ENCODE measurements at places on chromosomes 12 and 14.

DNA sequence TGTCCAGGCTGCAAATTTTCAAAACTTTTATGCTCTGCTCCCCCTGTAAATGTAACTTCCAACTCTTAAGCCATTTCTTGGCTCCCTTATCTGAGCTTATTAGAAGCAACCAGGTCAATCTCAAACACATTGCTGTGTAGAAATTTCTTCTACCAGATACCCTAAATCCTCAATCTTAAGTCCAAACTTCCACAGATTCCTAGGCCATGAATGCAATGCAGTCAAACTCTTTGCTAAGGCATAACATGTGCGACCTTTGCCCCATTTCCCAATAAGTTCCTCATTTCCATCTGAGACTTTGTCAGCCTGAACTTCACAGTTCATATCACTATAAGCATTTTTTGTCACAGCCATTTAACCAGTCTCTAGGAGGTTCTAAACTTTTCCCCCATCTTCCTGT, 64.5 kb downstream of the TMTC3 start:
- no peak for DNase-seq

GRCh38 chr12:25797386-25797785, 161.1 kb upstream of the RASSF8 start:
- DNase-seq, result no peak

DNA sequence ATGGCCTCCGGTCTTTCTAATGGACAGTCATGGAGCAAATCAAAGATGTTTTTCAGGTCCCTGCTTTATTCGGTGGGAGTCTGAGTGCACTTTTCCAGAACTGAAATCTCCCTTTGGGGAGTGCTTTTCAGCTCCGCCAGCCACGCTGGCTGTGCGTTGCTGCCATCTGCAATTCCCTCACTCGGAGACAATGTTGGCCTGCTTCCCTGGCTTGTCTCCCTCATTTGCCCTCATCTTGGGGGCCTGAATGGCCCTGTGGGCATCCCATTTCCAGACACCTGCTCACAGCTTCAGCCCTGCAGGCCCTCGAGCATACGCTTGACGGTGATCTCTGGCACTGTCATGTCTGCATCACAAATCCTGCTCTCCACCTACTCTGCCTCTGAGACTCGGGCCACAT, 103.8 kb downstream of the CCDC92 start:
- no peak for DNase-seq

- no peak for DNase-seq
These were observed 237.1 kb downstream of the ACSS3 start for GRCh38 chr12:81314903-81315531.

DNA sequence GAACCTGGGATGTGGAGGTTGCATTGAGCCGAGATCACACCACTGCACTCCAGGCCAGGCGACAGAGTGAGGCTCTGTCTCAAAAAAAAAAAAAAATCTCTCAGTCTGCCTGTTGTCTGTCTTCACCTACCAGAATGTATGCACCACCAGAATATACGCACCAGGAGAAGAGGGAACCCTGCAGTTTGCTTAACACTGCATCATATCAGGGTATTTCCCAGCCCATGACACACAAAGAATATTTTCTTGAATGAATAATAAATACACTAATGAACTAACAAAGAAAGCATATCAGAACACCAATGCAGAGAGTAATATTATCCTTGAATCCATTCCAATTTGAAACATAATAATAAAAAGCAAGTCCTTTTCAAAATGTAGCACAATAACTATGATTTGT, 44.2 kb upstream of the FOXN3 start:
- DNase-seq, result no peak

DNA sequence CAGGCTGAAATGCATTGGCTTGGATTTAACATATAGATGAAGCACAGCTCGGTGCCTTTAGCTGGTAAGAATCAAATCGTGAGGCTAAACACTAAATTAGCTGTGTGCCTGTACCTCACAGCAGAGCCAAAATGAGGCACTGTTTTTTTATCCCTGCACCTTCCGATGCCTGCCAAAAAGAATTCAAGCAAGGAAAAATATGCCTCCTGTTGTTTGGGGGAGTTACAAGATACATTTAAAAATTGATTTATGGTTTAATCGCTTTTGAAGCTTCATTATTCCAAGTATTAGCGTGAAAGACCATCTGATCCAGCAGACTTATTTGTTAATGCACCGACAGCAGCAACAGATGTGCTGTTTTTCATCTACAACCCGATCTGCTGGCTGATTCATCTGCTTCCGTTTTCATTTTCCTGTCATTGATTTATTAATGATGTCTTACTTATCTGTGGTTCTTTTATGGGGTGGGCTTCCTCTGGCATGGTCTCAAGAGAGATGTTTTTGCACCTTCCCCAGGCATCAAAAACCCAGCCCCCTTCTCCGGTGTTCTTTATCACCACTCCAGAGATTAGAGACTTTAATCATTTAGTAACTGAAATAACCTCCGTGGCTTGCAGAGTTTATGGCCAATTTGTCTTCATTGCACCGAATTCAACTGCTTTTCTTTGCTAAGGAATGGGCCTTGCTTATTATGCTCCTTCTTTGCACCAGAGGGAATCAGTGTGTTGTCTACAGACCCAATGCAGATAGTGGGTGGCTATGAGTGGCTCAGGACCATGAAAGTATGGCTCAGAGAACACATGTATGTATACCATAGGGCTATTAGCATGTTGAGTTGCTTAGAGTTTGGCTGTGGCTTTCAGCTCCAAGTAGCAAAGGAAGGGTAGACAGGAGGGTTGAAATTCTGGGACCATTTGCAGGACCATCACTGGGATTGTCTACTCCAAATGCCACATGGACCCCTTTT, 166.8 kb upstream of the TMEM260 start:
- no peak for DNase-seq

DNA sequence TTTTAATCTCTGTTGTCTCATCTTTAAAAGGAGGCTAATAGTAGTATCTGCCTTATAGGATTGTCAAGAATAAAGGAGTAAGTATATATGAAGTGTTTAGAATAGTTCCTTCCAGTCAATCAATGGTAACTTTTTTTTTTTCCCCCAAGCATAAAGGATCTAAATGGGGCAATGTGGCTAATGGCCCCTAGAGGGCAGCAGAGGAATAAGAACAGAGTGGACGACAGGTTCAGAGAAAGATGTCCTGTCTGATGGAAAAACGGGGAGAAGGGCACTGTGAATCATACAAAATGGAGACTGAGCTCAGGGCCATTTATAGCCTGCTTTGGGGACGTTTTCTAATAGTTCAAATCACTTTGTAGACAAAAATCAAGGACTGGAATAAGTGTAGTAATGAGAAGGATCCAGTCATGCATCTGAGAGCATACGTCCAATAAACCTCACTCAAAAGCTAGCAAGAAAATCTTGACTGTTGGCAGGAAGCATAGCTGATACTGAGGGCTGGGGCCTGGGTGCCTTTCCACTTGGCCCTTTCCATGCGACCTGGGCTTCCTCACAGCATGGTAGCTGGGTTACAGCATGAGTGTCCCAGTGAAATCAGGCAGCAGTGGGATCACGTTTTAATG, 51.3 kb downstream of the IFNG-AS1 start:
- DNase-seq, result no peak

- DNase-seq, result no peak
These were observed 1470.7 kb downstream of the AACS start for GRCh38 chr12:126535971-126536370.

GRCh38 chr12:7099290-7099996, 7.2 kb upstream of the C1R start:
- no peak for DNase-seq

DNA sequence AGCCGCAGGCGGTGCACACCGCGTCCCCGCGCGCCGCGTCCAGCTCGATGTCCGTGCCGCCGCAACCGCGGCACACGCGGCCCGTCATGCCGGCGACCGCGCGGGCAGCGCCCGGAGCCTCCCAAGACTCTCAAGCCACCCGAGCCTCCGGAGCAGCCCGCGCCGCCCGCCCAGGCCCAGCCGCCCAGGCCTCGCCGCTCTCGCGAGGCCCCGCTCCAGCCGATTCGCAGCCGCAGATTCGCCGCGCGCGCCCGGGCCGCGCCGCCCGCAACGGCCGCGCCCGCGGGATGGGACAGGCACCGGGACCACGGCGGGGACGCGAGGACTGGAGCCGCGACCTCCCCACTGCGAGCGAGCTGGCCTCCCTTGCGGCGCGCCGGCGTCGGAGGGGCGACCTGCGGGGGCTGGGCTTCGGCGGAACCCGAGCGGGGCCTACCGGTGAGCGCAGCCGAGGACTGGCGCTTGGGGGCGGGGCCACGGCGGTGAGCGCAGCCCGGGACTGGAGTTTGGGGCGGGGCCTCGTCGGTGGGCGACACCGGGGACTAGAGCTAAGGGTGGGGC, at the start of gene BRF1:
Gene BRF1, minus strand, starts transcription at position 460 of the 561 bp plus-strand sequence. Its CDS starts 372 bp downstream, at position 88.
- peak; percentile 58 for DNase-seq

- DNase-seq, result no peak
These were observed 186.6 kb upstream of the EEA1 start for GRCh38 chr12:93115646-93116045.

DNA sequence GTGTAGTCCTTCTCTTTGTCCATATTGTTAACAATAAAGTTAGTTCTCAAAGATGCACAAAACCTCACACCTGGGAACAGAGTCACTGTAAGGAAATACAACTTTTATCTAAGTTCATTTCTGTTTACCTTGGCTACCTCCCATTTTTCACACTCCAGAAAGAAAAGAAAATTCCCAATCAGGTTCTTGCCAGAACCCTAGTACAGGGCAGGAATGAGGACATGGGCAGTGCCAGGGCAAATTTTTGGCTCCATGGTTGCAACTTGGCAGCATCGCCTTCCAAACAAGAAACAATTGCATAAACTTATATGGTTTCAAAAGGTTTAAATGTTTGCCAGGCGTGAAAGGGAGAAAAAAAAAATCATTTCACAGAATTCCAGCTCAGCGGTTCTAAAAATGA, 296.3 kb upstream of the PRKD1 start:
- no peak for DNase-seq

DNA sequence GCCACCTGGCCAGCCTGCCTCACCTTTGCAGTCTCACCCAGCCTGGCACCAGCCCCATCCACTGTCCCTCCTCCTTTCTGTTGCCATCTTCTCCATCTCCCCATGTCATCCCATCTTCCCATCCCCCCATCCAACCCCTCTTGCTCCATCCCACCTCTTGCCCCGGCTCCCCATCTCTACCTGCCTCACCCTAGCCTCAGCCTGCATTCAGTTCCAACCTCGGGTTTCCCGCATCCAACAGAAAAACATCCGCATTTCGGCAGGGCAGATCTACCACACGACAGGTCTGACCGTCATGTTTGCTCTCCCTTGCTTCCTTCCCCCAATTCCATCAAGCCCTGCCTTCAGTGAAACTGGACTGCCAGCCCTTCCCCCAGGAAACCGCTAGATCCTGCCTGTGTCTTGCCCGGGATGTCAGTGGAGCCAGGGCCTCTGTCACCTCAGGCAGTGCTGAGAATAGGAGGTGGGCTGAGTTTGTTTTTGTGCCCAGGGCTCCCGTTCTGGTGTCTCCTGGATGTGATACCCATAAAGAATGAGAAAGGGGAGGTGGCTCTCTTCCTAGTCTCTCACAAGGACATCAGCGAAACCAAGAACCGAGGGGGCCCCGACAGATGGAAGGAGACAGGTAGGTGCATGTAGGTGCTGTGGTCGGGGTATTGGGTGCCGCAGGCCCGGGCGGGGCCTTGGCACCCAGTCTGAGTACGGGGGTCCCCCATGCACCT, 2.5 kb downstream of the KCNH3 start:
- DNase-seq, result no peak
